Right atrium auricular region (tissue), 2 donors: ENCODE measurements at places on chromosomes 12 and 14.

- no peak for DNase-seq
These were observed 235.7 kb downstream of the TTC8 start for GRCh38 chr14:89060191-89060590.

DNA sequence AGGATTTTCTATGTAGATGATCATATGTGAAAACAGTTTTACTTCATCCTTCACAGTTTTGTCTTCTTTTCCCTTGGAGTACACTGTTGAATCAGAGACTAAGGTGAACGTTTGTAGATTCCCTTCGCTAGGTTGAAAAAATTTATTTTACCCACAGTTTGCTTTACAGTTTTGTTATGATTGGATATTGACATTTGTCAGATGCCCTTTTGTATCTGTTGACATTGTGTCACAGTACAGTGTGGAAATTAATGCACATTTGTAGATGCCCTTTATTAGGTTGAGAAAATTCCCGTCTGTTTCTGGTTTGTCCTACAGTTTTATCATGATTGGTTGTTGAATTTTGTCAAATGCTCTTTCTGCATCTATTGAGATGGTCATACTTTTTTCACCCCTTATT is 13.3 kb downstream of the G2E3 start:
- no peak for DNase-seq

GRCh38 chr12:107684029-107684795 is 1.4 kb upstream of the PWP1 start:
- DNase-seq: no peak

- no peak for DNase-seq
These were observed 7.5 kb downstream of the CCDC88C start for GRCh38 chr14:91409928-91410718.

DNA sequence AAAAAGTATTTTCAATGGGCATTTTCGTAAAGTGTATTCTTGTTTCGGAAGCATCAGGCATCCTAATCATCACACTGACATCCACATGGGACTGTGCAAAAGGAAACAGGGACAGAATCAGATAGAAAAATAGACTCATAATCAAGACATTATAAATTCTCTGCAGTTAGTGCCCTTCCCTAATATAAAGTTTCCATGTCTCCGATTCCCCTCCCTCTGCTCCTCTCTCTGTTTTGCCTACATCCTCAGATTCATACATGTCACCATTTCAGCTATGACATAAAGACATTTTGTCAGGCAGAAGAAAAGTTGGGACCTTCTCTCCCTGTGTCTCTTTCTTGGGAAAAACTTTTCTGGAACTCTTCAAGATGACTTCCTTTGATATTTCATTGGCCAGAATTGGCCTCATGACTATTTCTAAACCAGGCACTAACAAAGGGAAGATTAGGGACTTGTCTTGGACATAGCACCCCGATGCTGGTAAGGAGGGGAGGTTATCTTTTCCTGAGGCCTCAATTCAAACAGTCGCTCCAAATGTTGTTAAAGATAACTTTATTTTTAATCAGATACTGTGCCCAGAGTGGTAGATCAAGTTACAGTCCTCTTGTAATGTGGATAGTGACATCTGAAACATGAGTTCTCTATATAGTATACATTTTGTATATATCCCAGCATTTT is 212.1 kb upstream of the BTG1 start:
- DNase-seq: no peak

DNA sequence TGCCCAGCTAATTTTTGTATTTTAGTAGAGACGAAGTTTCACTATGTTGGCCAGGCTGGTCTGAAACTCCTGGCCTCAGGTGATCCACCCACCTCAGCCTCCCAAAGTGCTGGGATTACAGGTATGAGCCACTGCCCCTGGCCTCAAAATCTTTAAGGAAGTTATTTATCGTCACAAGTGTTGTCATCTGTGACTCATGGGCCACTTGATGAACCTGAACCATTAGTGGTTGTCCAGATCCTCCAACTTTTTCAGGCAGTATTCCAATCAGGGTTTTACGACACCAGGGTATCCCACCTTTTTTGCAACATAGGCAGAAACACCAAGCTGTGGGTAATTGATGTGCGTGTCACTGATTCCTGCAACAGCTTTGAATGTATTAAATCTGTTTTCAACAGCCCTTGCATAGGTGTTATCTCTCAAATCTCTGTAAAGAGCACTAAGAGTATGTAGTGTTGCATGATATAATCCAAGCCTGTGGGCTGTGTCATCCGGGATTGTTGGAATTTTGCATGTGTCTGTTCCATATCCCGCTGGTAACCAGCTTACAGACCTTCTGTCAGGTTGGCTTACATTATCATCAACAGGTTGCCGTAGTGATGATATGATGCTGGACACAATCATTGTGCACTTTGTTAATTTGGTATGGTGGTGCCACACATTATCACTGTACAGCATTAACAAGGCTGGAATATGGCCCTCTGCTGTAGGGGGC is 79.3 kb upstream of the SCN8A start:
- no peak for DNase-seq

GRCh38 chr12:49798934-49799333 is 29.3 kb downstream of the NCKAP5L start:
- DNase-seq: no peak

- no peak for DNase-seq
These were observed 365.6 kb downstream of the BCL11B start for GRCh38 chr14:98906123-98906995.

- no peak for DNase-seq
These were observed 199.8 kb downstream of the ZFP36L1 start for GRCh38 chr14:68592948-68593556.

DNA sequence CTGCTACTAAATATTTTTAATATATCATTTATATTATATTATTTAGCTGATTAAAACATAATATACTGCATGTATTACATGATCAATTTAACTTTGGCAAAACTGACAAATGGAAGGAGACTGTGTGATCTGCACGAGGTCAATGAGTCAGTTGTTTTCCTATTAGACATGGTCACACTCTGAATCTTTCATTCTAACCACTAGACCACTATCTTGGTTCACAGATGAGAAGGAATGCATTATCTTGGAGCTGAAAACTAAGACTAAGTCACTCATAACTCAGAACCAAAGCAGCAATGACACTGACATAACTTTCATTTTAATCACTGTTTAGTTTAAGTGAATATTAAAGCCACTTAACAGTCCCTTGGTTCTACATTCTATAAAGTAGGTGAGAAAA is 37.4 kb downstream of the GNPTAB start:
- no peak for DNase-seq

DNA sequence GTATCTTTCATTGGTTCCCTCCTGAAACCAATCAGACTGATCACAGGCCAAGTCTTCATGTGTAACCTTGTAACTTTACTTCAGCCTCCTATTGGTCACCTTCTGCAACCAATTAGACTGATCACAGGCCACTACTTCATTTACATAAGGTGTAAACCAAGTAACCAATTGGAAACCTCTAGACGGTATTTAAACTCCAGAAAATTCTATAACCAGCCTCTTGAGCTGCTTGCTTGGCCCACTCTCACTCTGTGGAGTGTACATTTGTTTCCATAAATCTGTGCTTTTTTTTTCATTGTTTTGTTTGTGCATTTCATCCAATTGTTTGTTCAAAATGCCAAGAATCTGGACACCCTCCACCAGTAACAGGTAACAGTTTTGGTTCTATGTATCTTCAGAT is 47.5 kb downstream of the EIF2S3B start:
- no peak for DNase-seq

DNA sequence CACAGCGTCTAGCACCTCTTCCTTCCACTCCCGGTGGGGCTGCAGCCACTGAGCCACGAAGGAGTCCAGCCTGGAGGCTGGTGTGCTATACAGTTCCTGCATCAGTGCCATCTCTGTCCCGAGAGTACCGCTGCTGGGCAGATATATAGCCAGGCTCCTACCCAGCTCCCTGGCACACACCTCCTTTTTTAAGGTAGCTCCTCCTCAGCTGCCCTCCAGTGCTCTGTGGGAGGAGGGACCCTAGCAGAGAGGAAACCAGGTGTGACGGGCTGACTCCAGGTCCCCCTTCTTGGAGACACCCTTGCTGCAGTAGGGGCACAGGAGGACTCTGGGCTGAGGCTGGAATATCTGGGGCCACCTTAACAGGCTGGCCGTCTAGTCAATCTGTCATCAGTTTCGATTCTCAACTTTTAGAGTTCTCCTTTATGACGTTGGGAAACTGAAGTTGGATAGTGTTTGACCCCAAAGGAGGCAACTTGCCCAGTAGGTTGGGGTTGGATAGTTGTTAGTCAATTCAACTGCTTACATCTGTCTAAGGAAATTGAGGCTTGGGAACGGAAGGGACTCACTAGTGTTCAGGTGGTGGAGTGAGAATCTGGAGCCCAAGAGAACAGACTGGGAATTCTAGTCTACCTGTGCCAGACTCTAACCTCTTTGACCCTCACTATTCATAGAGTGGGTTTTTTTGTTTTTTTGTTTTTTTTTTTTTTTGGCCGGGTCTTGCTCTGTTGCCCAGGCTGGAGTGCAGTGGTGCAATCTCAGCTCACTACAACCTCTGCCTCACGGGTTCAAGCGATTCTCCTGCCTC is at the start of gene OASL:
OASL (minus strand) TSS at position 386 of the 808 bp plus-strand sequence; CDS start at position 111, 275 bp downstream.
- DNase-seq: no peak

- DNase-seq: no peak
These were observed 221.2 kb downstream of the NELL2 start for GRCh38 chr12:44654646-44655639.

GRCh38 chr12:7542046-7542445 is 38.5 kb upstream of the CD163 start:
- DNase-seq: no peak

DNA sequence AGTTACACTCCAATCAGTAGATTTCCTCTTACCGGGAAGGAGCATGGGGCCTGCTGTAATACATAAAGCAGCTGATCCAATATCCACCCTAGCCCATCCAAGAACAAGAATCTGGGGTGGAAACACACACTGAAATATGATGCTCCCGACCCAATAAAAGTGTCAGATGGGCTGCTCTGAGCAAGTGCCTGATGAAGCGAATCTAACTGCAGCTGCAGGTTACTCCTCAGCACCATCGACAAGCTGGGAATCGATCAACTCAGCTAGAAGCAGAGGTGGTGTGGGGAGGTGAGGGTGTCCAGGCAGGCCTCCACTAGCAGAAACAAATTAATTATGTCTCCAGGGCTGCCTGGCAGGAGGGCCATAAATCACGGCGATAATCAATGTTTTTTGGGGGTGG is 64.0 kb upstream of the WSCD2 start:
- DNase-seq: no peak

DNA sequence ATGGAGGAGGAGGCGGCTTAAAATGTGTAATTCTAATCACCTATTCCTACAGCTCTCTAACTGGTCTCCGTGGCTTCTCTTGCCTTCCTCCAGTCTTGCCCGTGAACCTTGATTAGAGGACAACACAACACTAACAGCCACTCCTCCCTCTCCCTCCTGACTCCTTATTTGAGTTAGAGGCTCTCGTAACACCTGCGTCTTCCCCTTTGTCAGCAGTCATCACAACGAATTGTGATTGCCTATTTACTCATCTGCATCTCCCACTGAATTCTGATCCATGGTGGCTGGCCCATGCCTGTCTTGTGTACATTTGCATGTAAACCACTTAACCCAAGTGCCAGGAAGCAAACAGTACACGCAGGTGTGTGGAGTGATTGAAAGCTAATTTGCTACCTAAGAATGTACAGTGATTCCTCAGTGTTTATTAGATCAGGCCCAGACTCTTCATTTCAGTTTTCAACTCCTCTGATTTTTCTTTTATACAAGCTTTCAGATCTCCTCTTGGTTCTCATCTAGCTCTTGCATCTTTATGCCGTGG is 154.5 kb downstream of the MON2 start:
- DNase-seq: no peak

DNA sequence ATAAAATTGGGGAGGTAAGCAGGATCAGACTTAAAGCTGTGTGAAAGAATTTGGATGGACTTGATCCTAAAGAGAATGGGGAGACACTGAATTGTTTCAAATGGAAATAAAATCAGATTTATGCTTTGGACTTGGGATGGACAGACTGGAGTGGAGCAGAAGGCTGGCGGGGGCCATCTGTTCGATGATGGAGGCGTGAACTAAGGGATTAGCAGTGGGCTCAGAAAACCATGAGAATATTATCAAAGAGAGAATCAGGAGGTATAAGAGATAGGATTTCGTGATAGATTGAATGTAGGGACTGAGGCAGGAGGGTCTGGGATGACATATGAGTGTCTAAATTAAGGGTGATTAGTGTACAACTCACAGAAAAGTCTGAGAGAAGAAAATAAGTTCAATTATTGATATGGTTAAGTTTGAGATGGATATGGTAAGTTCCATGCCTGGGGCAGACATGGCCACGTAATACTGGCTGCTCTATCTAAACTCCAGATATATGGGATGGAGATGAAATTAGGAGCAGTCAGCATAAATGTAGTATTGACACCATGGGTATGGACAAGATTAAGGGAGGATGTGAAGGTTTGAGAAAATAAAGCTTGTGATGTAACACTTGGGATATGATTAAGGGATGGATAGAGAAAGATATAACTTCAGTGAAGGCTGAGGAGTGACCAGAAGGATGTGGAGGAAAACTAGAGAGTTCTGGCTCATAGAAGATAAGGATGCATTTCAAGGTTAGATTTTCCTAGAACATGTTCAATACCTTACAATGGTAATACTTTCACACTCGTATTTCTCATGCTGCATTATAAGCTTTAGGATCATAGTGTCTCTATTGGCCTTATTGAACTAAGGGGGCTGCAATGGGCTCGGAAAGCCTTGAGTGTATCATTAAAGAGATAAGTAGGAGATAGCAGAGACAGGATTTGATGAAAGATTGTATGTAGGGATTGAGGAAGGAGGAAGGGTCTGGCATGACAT is 1.0 kb upstream of the TSSK4 start:
- no peak for DNase-seq

GRCh38 chr12:56461235-56462159 is 6.9 kb upstream of the SPRYD4 start:
- DNase-seq: no peak
